ENCODE measurements at places on chromosomes 1 and 21. TPM values are rescaled to one million over a fixed set of nuclear protein-coding genes. Genes with fewer than 3 reads are reported as not detected.
A peak's percentile ranks its signal among the peaks of the same experiment; 100 is the strongest.

- peak; percentile 76 for DNase-seq
Observed at GRCh38 chr1:150186789-150187559, 37.3 kb downstream of the PLEKHO1 start.

DNA sequence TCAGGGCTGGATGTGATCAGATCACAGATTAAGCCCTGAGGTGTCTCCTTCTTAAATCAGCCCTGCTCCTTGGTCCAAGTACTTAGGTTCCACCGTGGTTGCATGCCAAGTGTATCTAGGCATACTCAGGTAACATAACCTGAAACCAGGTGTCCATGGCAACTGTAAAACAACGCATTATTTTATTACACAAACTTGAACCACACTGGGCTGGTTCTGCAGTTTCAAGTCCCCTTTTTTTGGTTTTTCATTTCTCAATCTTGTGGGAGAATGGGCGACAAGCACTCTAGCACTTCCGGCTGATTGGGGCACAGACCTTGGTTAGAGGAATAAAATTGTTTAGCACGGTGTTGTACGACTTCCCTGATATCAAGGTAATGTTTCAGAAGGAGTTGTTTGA, 65.2 kb downstream of the GBP6 start:
- DNase-seq, result no peak

DNA sequence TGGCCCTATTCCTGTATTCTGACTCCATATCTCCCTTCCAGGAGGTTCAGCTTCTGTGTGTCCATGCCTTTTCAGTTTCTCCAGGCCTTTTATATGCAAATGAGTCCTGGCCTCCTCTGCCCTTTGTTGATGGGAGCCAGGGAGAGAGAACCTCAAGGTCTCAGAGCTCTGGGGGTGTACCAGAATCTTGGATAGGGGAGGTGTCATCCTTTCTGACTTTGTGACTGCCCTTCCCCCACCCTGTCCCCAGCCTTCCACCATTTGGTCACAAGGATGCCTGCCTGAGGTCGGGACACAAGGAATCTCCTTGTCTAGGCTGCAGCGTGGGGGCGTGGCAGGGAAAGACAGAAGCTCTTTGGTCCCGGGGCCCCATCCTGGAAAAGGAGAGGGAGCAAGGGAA, 18.6 kb downstream of the LURAP1 start:
- no peak for DNase-seq

- no peak for DNase-seq
Observed at GRCh38 chr1:77975386-77975785, 3.5 kb downstream of the FUBP1 start.

GRCh38 chr21:37450445-37450941, 83.9 kb downstream of the DYRK1A start:
- DNase-seq, result peak; percentile 61

DNA sequence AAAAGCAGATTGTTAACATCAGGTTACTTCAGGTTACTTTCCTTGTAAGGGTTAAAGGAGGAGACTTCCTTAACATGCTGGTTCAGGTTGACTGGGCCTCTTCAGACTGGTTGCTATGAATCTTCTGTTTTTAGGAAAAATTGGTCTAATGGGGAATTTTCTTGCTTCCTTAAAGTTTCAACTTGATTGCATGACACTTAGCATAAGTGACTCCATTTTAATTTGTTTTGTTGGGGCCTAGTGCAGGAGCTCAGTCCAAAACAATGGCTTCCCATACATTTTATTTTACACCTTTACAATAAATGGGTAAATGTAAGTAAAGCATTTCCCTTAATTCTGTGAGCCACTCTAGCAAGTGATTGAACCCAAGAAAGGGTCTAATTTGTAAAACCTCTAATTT, 53.8 kb downstream of the SLC16A1 start:
- no peak for DNase-seq

DNA sequence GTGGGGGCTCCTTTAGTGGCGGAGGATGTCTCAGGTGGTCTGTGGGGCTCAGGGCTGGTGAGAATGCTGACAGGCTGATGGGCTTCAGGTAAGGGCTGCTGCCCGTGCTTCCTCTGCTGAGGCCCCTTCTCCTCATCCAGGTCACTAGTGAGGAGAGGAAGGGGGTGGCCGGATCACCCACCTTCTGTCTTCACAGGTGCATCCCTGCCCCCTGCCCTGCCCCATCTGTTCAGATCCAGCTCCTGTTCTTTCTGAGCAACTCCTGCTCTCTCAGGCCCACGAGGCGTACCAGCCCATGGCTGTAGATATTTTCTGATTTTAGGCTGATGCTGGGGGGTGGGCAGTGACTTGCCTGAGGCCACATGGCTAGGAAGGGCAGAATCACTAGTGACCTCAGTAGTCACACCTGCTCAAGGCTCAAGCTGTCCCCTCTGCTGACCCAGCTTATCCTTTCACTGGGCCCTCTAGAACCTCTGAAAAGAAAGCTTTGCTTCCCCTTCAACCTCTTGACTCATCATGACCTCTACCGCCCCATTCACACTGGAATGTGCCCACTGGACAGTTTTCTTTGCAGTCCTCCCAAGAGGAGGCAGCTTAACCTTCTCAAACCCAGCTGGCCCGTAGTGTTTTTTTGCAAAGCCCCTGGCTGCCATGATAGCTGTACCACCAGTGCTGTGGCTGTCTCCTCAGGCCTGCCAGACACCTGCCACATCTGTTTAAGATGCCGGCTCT, 14.8 kb downstream of the DCST2 start:
- no peak for DNase-seq

DNA sequence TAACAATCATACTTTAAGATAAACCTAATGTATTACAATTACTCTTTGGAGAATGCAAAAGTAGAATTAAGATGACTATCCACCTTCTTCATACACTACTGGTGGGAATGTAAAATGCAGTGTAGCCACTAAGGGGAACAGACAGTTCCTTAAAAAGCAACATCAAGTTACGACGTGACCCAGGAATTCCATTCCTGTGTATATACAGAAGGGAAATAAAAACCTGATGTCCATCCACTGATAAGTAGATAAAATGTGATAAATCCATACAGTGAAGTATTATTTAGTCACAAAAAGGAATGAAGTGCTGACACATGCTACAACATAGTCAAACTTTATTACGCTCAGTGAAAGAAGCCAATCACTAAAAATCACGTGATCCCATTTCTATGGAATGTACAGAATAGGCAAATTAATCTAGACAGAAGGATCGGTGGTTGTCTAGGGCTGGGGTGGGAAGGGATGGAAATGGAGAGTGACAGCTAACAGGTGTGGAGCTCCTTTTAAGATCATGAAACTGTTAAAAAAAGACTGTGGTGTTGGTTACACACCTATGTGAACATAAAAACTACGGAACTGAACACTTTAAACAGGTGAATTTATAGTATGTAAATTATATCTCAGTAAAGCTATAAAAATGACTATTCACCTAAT, 42.1 kb downstream of the NRIP1 start:
- DNase-seq, result no peak

DNA sequence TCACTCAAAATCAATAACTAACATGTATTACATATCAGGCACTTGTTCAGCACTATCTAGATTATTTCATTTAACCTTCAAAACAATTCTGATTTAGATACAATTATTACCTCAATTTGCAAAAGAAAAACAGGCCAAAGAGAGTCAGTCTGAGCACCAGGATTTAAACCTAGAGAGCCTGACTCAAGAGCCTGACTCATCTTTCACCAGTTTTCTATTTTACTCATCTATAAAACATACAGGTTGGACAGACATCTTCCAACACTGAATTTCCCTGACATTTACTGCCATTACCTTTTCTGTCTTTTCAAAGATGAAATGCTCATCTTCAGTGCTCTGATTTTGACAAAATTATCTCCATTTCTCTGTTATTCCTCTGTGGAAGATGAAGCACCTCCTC, 116.5 kb downstream of the MRPL39 start:
- DNase-seq, result no peak

GRCh38 chr1:2135441-2135841, 59.1 kb downstream of the FAAP20 start:
- DNase-seq, result no peak

GRCh38 chr1:57109247-57109646, 143.4 kb upstream of the C8B start:
- no peak for DNase-seq

- no peak for DNase-seq
Observed at GRCh38 chr1:227370533-227371254, 52.4 kb upstream of the CDC42BPA start.

DNA sequence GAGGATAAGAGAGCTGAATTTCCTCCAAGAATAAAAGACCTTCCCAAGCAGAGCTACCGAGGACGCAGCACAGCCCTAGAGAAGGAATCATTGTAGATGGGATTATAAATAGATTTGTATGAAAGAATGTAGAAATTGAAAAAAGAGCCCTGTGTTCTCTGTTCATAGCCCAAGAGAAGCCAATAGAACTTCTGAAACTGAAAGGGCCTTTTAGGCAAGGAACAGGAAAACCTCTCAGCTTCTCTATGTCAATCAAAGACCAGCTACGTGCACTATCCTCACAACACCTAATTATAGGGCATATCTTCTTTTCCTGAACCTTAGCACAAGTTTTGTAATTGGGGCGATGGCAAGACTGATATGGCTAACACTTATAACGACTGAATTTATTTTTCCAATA, 192.4 kb upstream of the RNPC3 start:
- no peak for DNase-seq

- no peak for DNase-seq
Observed at GRCh38 chr1:156226782-156227181, 14.0 kb downstream of the PMF1 start.

- no peak for DNase-seq
Observed at GRCh38 chr1:115505148-115505571, 136.6 kb upstream of the VANGL1 start.

DNA sequence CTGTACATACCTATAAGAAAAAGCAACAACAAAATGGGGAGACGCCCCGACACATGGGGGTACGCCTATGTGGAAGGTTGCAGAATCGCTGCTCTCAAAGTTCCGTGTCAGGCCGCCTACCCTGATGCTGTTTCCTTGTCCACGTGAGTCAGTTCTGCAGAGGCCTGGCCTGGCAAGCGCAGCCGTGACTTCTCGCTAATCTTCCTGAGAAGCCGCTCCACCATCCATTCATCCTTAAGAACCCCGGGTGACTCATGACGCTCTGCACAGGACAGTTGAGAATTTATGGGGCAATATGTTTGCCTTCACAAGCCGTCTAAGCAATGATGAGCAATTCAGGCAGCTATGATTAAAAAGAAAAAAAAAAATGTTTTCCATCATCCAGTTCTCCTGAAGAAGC, 122.3 kb upstream of the TMPRSS2 start:
- peak; percentile 18 for DNase-seq

DNA sequence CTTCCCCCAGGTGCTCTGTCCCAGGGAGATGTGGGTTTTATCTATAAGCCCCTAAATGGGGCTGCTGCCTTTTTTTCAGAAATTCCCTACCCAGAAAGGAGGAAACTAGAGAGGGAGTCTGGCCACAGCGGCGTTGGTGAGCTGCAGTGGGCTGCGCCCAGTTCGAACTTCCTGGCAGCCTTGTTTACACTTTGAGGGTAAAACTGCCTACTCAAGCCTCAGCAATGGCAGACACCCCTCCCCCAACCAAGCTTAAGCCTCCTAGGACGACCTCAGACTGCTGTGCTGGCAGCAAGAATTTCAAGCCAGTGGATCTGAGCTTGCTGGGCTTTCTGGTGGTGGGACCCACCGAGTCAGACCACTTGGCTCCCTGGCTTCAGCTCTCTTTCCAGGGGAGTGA, 46.2 kb upstream of the PAPPA2 start:
- DNase-seq, result no peak

DNA sequence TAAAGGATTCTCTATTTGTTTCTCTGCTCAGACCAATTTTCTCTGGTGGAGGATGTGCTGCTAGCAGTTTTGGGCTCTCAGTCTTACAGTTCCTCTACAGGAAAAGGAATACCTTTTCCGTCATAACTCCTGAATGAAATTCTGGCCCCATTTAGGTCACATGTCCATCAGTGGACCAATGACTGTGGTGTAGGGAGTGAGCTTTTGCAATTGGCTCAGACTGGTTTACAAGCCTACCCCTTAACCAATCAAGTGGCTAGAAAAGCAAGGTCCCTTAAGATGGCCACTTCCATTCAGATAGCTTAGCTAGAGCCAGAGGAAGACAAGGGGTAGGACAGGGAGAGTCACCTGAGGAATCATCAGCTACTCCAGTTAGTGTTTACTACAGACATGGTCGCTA, 16.4 kb upstream of the ZNF281 start:
- DNase-seq, result peak; percentile 44

DNA sequence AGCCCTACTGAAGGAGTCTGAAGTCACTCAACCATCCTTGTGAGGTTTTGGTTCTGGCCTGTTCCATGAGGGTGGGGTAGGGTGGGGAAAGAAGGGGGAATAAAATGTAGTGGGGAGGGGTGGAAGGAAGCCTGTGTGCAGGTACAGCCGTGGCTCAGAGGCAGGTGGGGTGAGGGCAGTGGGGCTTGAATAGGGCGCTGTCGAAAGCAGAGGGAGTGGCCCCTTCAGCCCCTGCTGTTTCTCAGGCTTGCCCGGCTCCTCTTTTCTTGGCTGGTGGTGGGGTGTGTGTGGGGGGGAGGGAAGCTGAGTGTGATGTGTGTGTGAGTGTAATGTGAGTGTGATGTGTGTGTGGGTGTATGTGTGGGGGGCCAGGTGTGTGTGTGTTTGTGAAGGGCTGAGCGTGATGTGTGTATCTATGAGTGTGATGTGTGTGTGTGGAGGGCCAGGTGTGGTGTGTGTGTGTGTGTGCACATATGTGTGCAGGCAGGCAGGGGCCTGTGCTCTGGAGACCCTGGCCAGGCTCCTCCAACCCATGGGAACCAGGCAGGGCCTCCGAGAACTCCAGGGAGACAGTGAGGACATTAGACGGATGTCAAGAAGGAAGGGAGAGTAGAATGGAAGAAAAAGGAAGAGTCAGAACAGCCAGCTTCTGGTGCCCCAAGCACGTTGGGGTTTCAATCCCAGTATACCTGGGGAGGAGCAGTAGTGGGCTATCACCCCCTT, 9.0 kb downstream of the SOX13 start:
- DNase-seq, result no peak

DNA sequence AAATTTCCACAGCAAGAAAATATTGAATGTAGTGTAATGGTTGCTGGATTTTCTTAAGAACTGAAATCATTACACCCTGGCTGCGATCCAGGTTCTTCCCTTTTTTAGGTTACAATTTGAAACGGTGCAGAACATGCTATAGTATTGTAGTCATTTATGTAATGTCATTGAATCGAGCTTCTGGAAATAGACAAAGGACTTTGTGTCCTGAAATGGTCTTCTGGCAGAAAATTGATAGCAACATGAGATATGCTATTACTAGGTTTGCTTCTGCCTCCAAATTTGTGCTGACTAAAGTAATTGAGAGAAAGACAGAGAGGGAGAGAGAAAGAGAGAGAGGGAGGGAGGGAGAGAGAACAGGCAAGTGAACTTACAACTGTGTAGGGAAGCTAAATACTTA, 146.2 kb upstream of the NFIA start:
- no peak for DNase-seq

- DNase-seq, result peak; percentile 46
Observed at GRCh38 chr21:37536616-37537278, 170.2 kb downstream of the DYRK1A start.

THEM5 gene
- total RNA-seq, result not detected

FBLIM1 gene
- 0.24 TPM for total RNA-seq

IL12RB2 gene
- 1.9 TPM for total RNA-seq

URB2 gene
- total RNA-seq, result 31.3 TPM

SPRR2A gene
- not detected for total RNA-seq

Measured in K562 (cell line).